ENCODE measurements at places on chromosomes 5 and 9.

DNA sequence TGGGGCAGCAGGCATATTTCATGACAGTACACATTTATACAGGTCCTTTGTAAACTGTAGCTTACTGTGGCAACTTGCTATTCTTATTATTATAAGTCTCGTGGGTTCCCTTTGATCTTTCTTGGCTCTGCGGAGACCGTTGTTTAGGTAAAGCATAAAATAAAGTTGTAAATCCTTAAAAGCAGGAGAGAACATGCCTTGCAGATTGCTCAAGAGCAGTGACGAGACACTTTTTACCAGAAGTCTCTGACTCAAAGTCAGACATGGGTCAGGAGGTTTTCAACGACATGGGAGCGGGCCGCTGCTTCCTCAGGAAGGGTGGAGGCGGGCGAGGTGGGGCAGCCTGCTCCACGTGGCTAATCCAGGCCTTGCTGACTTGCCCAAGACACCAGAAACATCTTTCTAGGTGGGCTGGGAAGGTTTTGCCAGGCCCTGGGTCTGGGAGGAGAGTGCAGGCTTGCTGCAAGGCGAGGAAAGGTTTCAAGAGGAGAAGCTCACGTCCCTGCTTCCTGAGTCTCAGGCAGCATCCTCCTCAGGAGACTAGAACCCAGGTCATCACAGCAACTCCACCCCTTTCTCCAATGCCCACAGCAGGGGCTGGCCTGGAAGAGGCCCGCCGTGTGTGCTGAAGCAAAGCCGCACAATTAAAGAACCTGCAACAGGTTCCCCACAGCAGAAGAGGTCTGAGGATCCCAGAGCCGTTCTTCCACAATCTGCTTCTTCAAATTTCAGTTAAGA lies 6.5 kb downstream of the TBC1D2 start:
- no peak for DNase-seq

DNA sequence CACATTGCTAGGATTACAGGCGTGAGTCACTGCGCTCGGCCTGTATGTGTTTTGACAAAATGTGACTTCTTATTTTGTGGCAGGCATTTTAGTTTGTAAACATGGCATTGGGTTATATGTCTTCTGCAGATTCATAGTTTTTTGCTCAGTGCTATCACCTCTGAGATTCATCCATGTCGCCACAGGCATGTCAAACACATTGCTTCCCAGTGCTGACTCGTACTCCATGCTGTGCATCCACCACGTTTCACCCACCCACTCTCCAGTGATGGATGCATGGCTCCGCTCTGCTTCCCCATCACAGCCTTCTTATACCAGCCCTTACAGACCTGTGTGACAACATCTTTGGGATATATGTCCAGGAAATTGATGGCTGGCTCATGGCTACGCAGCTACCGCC lies 158.8 kb downstream of the GAS1 start:
- no peak for DNase-seq

GRCh38 chr5:160850421-160850820 lies 1.6 kb downstream of the ATP10B start:
- no peak for DNase-seq

DNA sequence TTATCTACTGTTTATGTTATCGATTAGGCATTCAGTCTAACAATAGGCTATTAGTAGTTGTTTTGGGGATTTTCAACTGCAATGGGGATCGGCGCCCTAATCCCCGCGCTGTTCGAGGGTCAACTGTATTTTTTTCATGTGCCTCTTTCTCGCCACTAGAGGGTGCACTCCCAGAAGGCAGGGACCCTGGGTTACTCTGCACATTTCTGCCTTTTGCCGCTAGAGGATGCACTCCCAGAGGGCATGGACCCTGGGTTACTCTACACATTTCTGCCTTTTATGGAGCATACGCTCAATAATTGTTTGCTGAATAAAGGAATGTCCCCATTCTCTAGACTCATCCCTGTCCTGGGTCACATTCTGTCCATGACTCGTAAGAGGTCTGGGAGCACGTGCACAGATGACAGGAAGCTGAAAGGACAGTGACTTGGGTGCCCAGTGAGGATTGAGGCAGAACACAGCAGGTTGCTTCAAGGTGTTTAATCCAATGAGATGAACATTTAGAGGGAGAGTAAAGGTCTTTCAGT lies 27.9 kb upstream of the RECK start:
- DNase-seq, result peak; percentile 25

DNA sequence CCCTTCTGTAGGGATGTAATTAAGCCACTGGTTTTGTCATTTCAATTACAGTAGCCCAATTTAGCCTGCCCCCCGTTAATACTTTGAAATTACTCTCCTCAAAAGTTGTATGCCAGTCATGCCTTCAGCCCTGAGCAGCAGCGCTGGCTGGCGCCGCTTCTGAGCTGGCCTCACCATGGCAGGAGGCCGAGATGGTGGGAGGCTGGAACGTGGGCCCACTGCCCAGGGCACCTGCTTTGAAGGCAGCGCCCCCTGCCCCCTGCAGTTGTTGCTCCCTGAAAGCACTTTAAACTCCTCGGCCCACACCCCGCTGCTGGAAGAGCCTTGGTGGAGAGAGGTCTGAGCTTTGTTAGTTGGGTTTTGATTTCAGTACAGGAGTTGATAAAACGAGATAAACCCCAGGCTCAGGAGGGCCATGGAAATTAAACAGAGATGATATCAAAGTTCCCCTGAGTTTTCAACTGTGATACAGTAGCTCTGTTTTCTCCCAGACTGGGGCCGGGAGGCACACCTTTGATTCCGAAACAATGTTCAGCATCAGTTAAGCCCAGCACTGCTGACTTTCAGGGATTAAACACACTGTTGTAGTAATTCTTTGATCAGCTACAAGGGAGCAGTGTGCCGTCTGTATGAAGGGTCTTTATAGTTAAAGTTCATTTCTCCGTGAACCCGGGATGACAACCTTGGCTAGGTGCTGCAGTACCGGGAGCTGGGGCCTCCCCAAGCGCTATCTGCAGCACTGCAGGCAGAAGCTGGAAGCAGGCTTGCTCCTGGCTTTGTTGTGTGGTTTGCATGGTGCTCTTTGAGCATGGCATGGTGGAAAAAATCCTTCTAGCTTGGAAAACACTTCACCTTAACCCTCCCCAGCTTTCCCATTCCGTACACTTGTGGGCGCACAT lies 9.5 kb downstream of the MVB12B start:
- no peak for DNase-seq

GRCh38 chr5:71937921-71938698 lies 169.2 kb upstream of the MAP1B start:
- DNase-seq, result no peak

- DNase-seq, result no peak
Measured at GRCh38 chr9:9754186-9754585, 858.6 kb downstream of the PTPRD start.

GRCh38 chr9:3879726-3880505 lies 354.1 kb upstream of the RFX3 start:
- DNase-seq, result no peak

GRCh38 chr9:84146893-84147710 lies 166.5 kb downstream of the RMI1 start:
- no peak for DNase-seq

DNA sequence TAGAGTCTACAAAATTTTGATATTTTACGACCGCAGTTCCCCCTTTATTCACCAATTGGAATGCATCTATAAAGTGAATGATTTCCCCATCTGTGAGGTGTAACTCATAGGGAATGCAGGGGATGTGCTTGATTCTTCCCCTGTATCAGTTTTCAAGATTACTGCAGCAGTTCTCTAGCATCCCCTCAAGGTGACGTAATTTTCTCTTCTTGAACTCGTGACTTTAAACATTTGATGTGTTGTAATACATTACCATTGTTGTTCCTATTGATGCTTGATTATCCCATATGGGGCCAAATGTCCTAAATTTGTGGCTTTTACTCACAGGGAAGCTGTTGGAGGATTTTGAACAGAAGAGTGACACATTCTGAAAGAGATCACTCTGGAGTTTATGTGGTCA lies 240.2 kb downstream of the CD180 start:
- no peak for DNase-seq

GRCh38 chr9:20205821-20206220 lies 416.5 kb downstream of the MLLT3 start:
- DNase-seq, result no peak

DNA sequence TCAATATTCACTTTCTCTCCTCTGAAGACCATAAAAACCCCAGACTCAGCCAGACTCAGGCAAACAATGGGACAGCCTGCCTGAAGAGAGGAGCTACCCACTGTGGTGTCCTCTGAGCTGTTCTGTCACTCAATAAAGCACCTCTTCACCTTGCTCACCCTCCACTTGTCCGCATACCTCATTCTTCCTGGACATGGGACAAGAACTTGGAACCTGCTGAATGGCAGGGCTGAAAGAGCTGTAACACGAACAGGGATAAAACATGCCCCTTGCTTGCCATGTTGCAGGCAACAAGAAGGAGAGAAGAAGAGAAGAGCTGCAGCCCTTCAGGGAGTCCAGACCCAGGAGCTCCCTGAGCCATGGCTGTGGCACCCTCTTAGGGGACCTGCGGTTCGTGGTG lies 86.8 kb upstream of the SEMA6A start:
- no peak for DNase-seq

DNA sequence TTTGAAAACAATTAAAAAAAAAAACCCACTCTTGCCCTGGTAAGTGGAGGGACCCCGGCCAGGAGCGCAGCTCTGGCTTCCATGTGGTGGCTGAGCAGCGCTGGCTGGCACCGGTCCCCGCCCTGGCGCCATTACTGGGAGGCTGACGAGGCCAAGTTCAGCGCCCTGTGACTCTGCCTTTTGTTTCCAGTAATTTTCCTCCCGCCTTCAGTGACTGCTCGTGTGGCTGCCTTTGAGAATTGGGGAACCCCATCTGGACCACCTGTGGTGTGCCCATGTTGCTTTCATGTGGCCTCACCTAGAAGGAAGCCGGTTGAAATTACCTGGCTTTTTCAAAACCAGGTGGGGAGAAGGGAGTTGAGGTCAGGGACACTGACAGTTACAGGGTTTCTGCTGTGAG lies 136.1 kb downstream of the GAPVD1 start:
- DNase-seq, result no peak

DNA sequence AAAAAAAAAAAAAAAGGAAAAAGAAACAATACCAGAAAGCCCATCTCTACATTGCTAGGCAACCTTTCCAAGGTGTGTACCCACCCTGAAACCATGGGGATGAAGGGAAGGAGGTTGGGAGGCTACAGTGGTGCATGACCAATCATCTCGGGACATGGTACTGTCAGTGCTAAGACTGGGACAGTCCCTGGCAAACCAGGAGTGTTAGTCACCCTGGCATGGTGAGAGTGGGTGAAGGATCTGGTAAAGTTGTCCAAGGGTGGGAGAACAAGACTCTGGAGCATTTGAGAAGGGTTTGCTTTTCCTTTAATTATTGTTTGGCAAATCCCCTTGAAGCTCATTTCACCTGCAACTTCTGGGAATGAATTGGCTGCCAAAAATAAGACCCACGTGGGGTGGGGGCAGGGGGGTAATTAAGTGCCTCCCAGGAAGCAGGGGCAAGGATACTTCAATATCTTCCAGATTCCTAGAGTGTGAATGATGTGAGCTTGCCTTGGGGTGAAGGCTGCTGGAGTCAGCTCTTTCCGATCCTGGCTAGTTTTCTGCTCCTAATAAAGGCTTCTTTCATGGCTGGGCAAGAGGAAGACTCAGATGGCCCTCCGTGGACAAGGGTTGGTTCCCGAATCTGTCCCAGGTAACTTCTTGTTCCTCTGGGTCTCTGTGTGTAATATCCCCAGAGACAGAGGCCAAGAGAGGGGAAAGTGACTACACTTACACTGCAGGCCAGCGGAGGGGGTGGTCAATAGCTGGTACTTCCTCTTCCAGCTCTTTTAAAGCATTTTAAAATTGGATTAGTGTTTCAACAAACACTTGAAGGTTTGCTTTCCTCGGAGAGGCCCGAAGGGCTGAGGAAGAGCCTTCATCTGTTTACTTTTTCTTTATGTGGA lies 61.6 kb upstream of the SPRY4 start:
- no peak for DNase-seq

- no peak for DNase-seq
Measured at GRCh38 chr5:82512025-82512424, 233.9 kb upstream of the RPS23 start.

- no peak for DNase-seq
Measured at GRCh38 chr5:147776989-147777388, 5.5 kb downstream of the JAKMIP2 start.
